ENCODE measurements at places on chromosomes 1 and 21.

- DNase-seq, result no peak
Observed at GRCh38 chr1:95127380-95127779, 10.2 kb downstream of the TLCD4 start.

DNA sequence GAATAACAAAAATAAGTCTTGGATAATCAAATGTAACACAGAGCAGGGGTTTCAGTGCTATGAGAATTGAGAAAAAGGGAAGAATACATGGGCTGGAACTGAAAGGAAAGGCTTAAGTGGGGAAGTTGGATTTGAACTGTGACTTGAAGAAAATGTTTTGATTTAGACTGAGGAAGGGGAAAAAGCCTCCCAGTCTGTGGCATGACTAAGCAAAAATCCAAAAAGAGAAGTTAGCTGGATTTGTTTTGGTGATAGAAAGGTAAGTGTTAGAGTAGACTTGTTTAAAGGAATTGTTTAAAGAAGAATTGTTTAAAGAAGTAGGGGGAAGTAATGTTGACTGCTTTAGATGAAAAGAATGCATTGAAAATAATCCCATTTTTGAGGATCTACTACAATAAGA is 46.0 kb downstream of the KCNK2 start:
- no peak for DNase-seq

- DNase-seq, result no peak
Observed at GRCh38 chr21:37827913-37828312, 88.3 kb downstream of the KCNJ6 start.

GRCh38 chr21:16597753-16598152 is 868.0 kb downstream of the USP25 start:
- DNase-seq, result no peak

GRCh38 chr1:53810497-53810896 is 27.6 kb downstream of the NDC1 start:
- no peak for DNase-seq

DNA sequence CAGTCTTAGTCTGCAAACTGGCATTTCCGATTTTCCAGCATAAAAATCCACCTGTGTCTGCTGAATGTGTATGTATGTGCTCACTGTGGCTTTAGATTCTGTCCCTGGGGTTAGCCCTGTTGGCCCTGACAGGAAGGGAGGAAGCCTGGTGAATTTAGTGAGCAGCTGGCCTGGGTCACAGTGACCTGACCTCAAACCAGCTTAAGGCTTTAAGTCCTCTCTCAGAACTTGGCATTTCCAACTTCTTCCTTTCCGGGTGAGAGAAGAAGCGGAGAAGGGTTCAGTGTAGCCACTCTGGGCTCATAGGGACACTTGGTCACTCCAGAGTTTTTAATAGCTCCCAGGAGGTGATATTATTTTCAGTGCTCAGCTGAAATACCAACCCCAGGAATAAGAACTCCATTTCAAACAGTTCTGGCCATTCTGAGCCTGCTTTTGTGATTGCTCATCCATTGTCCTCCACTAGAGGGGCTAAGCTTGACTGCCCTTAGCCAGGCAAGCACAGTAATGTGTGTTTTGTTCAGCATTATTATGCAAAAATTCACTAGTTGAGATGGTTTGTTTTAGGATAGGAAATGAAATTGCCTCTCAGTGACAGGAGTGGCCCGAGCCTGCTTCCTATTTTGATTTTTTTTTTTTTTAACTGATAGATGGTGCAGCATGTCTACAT is 2.5 kb upstream of the OLFML3 start:
- DNase-seq, result no peak

GRCh38 chr1:199362996-199363395 is 664.5 kb upstream of the NR5A2 start:
- no peak for DNase-seq

DNA sequence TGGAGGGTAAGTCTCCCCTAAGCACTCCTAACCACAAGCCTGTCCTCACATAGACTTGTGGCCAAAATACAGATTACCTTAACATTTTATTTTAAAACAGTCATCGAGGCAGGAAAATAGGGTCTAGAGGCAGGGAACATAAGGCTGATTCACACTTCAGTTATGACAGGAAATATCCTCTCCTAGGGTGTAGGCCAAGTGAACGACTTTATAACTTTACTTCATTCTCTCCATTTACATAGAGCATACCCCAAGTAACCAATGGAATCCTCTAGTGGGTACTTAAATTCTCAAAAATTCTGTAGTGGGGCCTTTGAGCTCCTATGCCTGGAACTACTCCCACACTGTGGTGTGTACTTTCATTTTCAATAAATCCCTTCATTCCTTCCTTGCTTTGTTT is 113.0 kb downstream of the WDR3 start:
- DNase-seq, result no peak

DNA sequence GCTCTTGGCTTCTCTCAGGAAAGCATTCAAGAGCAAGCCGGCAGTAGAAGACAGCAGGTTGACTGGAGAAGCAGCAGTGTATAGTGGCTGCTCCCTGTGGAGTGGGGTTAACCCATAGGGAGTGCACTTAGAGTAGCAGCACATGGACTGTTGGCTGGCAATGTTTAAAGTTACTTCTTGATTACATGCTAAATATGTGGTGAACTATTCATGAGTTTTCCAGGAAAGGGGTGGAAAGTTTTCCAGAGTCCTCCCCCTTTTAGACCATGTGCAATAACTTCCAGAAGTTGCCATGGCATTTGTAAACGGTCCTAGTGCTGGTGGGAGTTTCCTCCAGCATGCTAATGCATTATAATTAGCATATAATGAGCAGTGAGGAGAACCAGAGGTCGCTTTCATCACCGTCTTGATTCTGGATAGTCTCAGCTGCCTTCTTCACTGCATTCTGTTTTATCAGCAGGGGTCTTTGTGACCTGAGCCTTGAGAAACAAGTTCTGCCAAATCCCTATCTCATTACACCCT is 131.8 kb downstream of the CCDC185 start:
- DNase-seq, result no peak

DNA sequence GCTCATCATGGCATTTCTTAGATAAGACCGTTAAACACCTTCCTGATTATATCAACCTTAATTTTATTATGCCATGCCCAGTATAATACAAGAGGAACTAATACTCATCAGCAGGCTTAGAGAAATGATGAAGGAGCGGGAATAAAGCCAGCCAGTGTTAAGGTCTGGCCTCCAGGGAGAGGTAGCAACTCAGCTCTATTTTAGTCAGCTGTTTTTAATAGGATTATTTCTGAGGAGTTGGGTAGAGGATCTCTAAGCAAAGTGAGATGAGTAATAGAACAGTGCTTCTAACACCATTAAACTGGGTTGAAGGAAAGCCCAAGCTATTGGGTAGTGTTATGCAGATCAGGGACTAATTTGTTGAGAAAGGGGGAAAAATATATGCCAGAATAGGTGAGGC is 921.5 kb downstream of the TTLL7 start:
- DNase-seq, result no peak

- no peak for DNase-seq
Observed at GRCh38 chr1:116795482-116795829, 41.2 kb downstream of the CD2 start.

- DNase-seq, result no peak
Observed at GRCh38 chr1:32060914-32061313, 11.8 kb upstream of the TMEM39B start.

DNA sequence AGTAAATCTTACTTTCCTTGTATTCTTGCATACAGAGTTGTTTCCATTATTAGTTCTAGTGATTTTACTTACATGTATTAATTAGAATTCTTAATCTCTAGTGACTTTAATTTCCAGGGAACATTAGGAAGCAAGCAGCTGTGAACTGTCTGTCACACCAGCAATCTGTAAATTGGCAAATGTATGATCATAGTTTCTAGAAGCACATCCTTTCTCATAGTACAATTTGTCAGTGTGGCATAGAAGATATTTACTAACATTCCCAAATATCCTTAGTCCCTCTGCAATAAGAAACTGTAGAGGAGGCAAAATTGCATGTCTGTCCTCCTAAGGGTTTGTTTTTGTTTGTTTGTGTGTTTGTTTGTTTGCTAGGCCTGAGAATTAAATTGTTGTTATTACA is 17.0 kb upstream of the FMO1 start:
- no peak for DNase-seq

- no peak for DNase-seq
Observed at GRCh38 chr1:201456499-201457309, 12.3 kb downstream of the PHLDA3 start.

GRCh38 chr1:197696372-197696771 is 78.9 kb downstream of the DENND1B start:
- no peak for DNase-seq

- no peak for DNase-seq
Observed at GRCh38 chr21:15840406-15840805, 110.6 kb downstream of the USP25 start.

DNA sequence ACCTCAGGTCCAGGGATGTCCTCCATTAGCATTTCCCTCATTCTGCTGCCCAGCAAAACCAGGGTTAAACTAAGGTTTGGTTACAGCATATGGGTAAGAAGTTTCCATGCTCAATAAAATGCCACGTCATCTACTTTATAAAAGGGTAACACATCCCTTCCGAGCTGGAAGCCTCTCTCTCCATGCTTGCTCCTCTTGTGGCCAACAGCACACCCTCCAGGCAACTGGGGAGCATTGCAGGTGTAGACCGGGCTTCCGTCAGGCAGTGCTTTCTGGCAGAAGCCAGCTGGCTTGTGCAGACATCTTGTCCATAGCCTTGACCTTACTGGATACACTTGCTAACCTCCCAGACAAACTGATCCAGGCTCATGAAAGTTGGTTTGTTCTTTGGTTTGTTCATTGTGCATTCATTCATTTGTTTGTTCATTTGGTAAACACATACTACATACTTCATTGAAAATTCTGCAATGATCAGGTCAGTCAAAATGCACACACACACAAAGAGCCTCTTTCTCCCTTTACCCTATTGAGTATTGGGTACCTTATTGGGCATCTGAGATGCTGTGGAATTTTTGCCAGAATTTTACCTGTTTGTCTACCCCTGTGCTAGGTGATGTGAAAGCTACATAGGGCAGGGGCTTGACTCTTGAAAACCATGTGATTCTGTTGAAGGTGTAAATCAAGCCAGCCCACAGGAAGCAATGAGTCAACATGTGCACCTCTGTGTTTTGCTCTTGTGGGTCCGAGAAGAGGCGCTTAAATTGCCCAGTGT is 422.8 kb downstream of the CAMTA1 start:
- no peak for DNase-seq

DNA sequence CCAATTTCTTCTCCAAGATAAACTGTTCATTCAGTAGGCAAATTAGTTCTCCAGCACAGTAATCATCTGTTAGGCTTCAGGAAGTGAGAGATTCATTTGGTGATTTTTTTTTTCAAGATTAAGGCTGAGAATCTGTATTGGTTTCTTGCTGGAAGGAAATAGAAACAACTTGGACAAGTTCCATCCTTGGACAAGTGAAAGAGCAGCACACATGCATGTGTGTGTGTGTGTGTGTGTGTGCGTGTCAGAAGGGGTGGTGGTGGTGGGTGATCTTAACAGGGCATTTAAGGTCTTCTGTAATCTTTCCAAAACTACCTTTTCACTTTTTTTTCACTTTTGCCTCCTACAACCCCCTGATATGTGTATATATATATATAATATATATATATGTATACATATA is 15.9 kb upstream of the SUCO start:
- no peak for DNase-seq

DNA sequence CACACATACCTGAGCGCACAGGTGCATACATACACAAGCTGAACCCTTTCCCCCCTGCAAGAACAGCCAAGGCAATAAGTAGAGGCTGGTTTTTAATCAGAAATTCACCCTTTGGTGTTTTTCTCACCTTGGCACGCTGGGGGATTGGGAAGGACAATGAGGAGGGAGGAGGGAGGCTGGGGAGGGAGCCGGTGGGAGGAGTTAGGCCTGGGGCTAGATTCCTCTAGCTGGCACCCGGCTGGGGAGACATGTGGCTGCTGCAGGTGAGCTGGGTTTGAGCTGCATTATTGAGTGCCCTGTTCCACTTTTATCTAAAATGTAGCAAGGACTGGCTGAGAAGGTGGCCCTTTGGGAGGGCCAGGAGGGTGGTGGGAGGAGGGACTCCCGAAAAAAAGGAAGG is 97.8 kb upstream of the CSF3R start:
- no peak for DNase-seq

GRCh38 chr1:91596474-91596873 is 95.8 kb downstream of the CDC7 start:
- DNase-seq, result peak; percentile 11

- no peak for DNase-seq
Observed at GRCh38 chr1:201676197-201676596, 137.3 kb downstream of the NAV1 start.

- DNase-seq, result no peak
Observed at GRCh38 chr1:56490619-56491018, 88.7 kb downstream of the PLPP3 start.

- no peak for DNase-seq
Observed at GRCh38 chr1:3217181-3217641, 148.2 kb downstream of the PRDM16 start.

- no peak for DNase-seq
Observed at GRCh38 chr1:57824535-57824934, 400.7 kb upstream of the DAB1 start.

GRCh38 chr1:24316645-24317044 is 2.5 kb upstream of the GRHL3 start:
- no peak for DNase-seq

DNA sequence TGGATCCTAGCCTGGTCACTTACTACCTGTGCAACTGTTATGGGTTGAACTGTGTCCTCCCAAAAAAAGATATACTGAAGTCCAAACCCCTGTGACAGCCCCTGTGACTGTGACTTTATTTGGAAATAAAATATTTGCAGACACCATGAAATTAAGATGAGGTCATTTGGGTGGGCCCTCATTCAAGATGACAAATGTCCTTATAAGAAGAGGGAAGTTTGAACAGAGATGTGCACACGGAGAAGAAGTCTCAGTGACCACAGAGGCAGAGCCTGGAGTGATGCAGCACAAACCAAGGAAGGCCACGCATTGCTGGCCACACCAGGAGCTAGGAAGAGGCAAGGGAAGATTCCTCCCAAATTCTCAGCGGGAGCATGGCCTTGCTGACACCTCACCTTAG is 249.7 kb upstream of the RUNX1 start:
- DNase-seq, result no peak

DNA sequence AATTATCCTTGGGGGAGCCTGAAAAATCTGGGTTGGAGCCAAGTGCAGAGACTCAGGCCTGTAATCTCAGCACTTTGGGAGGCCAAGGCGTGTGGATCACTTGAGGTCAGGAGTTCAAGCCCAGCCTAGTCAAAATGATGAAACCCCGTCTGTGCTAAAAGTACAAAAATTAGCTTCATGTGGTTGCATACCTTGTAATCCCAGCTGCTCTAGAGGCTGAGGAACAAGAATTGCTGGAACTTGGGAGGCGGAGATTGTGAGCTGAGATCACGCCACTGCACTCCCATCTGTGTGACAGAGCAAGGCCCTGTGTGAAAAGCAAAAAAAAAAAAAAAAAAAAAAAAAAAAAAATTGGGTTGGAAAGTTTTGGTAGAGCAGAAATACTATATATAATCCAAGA is 1563.6 kb upstream of the PRMT6 start:
- no peak for DNase-seq

- DNase-seq, result no peak
Observed at GRCh38 chr1:63603810-63604209, 10.6 kb downstream of the PGM1 start.

GRCh38 chr1:15706751-15707150 is 22.6 kb downstream of the PLEKHM2 start:
- DNase-seq, result no peak
